ENCODE measurements at places on chromosomes 4 and X.

- DNase-seq, result no peak
Observed at GRCh38 chr4:140343303-140343702, 30.1 kb upstream of the SCOC start.

- DNase-seq, result no peak
Observed at GRCh38 chr4:93199492-93199891, 629.1 kb upstream of the ATOH1 start.

DNA sequence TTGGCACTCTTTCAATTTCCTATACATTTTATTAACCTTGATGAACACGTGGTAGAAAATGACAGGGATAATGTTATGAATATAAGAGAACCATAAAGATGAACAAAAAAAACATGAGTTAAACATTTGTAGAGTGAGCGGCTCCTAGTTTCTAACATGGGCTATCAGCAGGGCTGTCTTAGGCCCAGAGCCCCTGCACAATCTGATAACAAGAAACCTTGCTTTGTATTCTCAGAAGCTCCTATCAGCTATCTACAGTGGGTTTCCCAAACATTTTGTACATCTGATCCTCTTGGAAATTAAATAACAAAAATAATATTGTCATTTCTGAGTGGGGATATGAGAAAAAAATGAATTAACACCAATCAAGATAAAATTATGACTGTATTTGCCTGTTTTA is 10.6 kb upstream of the RBPJ start:
- DNase-seq, result no peak

- no peak for DNase-seq
Observed at GRCh38 chr4:16812041-16812440, 86.4 kb downstream of the LDB2 start.

GRCh38 chr4:146439437-146439836 is 82.3 kb downstream of the SLC10A7 start:
- DNase-seq, result no peak

DNA sequence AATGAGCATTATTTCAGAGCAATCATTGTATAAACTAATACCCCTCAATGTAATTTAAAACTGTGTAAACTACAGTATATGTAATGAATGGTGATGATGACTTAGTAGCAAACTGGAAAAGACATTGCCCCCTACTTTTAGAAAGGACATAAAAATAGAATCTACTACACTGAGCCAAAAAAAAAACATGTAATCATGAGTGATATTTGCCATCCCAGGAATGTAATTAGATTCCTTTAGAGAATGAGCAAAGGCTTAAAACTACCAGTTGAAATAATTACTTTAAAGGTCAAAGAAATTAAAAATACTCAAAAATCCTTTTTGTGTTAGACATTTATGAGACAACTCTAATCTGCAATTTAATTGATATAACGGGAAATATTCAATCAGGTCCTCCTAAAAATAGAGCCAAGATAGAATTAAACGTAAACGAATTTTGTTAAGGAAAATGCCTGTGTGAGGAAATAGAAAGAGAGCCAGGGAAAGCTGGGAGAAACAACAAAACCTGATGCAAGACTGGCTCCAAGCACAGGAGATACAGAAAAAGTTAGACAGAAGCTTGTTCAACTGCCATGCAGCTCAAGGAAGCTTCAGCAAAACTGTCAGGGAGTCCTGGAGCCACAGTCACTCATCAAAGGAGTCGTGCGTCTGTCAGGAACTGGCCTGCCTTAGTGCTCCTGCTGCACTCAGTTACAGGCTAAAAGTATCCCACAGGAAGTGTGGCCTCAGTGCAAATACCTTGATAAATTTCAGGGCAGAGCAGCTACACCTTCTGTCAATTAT is 655.7 kb upstream of the INTU start:
- DNase-seq, result no peak

DNA sequence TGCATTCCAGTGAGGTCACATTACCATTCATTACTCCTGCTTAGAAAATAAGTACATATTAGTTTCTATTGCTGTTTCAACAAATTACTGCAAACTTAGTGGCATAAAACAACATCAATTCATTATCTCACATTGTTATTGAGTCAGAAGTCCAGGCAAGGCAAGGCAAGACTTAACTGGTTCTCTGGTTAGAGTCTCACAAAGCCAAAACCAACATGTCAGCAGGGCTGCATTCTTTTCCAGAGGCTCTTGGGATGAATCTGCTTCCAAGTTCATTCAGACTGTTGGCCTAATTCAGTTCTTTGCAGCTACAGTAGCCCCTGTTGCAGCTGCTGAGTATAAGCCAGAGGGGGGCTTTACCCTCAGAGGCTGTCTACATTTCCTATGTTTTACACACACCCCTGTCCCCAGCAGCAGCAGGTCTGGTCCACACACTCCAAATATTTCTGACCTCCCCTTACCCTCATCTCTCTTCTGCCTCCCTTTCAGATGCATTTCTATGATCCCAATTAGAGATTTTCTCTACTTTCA is 892.1 kb upstream of the EPHA5 start:
- peak; percentile 26 for DNase-seq

DNA sequence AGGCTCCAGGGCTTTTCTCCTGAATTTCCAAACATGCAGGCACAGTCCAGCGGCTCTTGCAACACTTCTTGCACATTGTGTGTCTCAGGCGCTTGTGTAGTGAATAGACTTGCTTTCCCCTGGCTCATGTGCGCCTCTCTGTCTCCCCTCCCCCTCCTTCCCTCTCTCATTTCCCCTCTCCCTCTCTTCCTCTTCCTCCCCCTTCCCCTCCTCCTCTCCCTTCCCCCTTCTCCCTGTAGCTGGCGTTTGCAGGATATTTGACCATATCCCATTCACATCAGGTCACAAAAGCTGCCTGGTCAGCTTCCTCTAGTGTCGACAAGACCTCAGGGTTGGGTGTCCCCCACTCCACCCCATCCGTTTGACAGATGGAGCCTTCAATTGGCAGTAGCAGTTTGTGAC is 2.4 kb downstream of the CHST7 start:
- no peak for DNase-seq

- DNase-seq, result no peak
Observed at GRCh38 chrX:329291-329910, 10.8 kb upstream of the GTPBP6 start.

GRCh38 chrX:22357621-22358020 is 84.9 kb downstream of the CBLL2 start:
- no peak for DNase-seq

DNA sequence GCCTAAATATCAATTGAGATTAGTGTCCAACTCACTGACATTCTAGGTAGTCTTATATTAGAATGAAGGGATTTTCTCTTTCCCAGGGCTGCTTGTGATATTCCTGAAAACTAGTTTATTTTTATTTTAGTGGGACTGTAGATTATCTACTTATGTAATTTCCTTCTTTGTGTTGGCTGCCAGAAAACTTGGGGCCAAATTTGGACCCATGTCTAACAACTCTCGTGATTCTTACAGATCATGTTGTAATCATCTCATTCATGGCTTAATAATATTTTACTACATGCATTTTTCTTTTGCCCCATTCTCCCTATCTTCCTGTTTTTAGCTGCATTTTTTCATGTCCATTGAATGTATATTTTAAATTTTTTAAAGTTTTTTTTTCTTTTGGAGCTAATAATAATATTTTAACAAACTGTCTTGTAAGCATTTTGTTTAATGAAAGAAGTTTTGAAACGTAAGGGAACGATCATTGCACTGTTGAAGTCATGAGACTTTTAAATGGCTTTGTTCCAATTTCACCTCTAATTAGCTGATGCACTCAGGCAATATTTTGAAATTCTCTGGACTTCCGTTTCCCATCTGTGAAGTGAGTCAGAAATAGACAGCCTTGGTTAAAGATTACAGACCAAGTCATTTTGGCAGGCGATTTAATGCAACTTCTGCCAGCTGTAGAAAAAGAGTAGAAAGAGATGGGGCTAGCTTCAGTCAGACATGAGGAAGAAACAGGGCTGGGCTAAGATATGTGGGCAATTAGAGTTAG is 14.3 kb upstream of the TDO2 start:
- DNase-seq, result peak; percentile 75
